Stimulated activated CD8-positive, alpha-beta memory T cell treated with anti-CD3 and anti-CD28 coated beads, Interleukin-2, amount 100 ng/mL, for 1 hour (primary cell): ENCODE measurements at places on chromosomes 2 and 18.
A peak's percentile ranks its signal among the peaks of the same experiment; 100 is the strongest.

GRCh38 chr2:88144914-88145497 is 17.1 kb upstream of the FABP1 start:
- no peak for DNase-seq

- DNase-seq = no peak
Observed at GRCh38 chr18:58247363-58247834, 203.4 kb downstream of the NEDD4L start.

GRCh38 chr2:176852667-176853066 is 359.9 kb upstream of the HNRNPA3 start:
- peak; percentile 7 for DNase-seq

GRCh38 chr2:109231996-109232705 is 103.1 kb downstream of the SH3RF3 start:
- DNase-seq = no peak

DNA sequence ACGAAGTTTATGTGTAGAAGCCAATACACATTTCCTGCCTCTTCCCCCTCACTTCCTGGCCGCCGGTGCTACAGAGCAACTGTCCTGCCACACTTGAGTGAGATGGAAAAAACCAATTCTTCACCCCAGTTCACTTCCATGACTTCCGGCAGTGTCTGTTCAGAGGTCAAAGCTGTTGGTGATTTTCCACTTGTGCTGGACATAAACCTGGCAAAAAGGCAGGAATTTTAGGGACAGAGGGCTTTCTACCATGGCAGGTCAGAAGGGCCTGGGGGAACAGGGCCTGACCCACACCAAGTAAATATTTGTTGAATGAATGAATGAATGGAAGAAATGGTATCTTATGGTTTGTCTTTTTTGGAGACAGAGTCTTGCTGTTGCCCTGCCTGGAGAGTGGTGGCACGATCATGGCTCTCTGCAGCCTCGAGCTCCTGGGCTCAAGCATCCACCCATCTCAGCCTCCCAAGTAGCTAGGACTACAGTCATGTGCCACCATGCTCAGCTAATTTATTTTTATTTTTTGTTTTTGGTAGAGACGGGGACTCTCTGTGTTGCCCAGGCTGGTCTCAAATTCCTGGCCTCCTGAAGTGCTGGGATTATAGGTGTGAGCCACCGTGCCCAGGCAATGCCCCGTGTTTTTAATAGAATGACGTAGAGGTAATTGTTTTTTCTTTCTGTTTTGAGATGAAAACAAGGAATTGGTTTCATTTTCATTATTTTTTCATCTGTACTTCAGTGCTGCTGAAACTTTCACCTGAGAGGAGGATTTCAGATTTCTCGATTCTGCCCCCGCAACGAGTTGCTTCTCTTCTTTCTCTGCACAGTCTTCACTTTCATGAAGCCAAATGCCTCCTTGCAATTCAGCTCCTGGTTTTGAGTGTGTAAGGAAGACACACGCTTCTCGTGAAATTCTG is 48.0 kb upstream of the LPIN2 start:
- DNase-seq = no peak

GRCh38 chr2:143524559-143525401 is 395.6 kb downstream of the ARHGAP15 start:
- DNase-seq = no peak

GRCh38 chr2:96207073-96207773 is 1.4 kb downstream of the STARD7 start:
- no peak for DNase-seq

DNA sequence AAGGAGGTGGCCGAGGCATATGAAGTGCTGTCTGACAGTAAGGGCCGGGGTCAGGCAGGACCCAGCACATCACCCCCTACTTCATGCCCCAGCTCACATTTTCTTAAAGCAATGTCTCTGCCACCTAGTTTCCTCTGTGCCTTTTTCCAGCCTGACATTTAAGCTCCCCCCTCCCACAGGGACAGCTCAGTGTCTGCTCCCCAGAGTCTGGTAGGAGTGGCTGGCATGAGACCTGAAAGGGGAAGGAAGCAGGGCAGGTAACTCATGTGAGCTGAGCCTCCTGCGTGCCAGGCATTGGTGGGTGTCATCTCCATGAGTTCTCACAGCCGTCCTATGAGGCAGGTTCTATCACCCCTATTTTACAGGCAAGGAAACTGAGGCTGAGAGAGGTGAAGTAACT is 1.5 kb downstream of the DNAJB2 start:
- DNase-seq = no peak

GRCh38 chr2:239297142-239298004 is 103.4 kb downstream of the HDAC4 start:
- no peak for DNase-seq
